ENCODE measurements at places on chromosomes 5 and 9. TPM values are rescaled to one million over a fixed set of nuclear protein-coding genes. Genes with fewer than 3 reads are reported as not detected.

DNA sequence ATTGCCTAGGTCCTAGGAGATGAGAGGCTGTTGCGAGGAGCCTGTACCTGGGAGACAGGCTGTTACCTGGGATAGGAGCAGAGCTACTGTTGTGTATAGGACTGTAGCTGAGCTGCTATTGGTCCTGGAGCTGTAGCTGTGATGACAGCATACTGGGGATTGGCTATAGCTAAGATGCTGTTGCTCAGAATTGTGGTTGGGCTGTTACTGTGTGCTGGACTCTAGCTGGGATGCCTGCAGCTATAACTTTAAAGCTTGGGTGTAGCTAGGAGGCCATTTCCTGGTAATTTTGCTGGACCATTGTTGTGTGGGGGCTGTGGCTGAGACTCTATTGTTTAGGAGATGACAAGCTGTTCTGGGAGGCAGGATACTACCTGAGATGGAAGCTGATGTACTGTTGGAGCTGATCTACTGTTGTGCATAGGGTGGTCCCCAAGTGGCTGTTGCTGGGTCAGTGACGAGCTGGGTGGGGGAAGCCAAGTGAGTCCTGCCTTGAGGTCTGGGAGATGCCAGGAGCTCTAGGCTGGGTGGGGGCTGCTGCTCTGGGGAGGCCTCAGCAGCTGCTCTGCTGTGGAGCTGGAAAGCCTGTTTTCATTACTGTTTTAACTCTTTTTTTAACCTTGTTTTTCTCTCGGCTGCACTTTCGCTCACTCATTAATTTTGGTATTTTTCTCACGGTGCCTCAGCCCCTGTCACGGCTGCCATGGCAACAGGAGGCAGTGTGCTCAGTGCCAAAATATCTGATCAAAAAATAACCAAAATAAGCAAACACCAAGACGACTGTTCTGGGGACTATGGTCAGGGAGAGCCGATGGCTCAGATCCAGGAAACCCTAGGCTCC lies 3.0 kb upstream of the PCDH1 start:
- no peak for DNase-seq

DNA sequence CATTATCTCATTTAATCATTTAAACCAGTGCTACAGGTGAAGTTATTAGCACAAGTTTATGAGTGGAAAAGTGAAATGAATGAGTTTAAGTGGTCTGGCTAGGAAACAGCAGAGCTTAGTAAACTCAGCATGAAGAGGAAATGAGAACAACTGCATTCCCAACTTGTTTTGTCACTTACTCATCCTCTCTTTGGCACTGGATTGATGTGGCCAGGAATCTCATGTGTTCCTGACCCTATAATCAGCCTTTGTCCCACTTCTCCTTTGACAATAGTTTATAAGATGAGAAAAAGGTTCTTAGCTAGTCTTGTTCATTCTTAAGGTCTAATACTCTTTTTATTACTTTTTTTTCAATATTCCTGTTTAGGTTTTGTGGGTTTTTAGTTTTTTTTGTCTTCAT lies 559.2 kb upstream of the TLE4 start:
- no peak for DNase-seq

GRCh38 chr5:82045554-82046275 lies 73.9 kb downstream of the ATG10 start:
- no peak for DNase-seq

DNA sequence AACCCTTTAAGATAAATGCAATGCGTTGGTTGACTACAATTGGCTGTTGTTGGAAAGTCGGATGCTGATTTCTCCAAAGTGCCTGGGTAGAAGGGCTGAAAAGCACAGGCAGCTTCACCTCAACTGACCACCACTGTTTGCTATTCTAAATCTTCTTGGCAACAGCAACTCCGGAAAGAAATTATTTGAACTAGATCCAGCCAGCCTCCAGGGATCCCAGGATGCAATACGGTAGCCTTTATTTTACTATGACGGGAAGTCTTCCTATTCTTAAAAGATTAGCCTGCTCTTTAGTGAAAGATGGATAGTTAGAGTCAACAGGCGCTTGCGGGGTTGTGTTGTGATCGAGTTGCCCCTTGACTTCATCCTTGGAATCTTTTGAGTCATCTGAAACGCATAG lies 78.6 kb upstream of the KLF9 start:
- DNase-seq, result no peak

- DNase-seq, result no peak
Observed at GRCh38 chr5:110072651-110073050, 382.9 kb downstream of the MAN2A1 start.

DNA sequence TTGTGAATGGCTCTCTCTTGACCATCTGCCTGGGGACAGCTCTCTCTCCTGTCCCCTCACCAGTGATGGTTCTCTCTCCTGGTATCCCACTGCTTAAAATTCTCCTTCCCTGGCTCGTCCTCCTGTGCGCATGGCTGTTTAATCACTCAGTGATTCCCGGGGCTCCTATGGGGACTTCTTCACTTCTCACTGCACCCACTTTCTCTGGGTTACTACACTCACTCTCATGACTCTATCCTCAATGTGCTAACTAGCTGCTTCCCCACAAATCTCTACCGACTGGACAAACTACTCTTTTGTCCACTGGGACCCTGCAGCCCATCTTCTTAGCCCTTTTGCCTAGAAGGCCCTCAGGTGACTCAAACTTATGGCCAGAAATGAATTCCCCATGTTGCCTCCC lies 89.1 kb upstream of the TBC1D2 start:
- DNase-seq, result no peak

DNA sequence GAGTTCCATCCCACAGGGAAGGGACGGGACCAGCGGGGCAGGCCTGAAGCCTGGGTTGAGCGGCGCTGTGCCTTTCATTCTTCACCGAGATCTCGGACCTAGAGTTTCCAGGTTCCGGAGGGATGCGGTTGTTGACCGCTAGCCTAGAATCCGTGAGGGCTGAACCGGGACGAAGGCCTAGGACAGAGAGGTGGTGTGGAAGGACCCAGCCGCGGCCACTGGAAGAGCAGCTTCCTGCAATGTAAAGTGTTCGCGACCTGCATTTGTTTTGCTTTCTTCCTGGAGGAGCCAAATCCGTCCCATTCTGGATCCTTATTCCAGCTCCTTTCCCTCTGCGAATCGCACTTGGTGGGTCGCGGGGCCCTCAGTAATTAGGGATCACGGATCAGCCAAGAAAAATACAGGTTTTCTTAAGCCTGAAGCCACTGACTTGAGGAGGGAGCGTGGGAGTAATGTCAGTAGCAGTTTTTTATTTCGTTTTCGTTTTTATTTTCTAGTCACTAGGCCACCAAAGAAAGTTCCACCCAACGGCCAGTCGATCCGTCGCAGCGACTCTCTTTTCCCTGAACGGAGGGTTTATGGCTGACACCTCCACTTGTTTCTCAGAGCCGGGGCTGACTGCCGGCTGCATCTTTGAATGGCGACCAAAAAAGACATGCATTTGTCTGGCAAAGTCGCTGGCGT lies 48.6 kb downstream of the ANXA2R start:
- no peak for DNase-seq

DNA sequence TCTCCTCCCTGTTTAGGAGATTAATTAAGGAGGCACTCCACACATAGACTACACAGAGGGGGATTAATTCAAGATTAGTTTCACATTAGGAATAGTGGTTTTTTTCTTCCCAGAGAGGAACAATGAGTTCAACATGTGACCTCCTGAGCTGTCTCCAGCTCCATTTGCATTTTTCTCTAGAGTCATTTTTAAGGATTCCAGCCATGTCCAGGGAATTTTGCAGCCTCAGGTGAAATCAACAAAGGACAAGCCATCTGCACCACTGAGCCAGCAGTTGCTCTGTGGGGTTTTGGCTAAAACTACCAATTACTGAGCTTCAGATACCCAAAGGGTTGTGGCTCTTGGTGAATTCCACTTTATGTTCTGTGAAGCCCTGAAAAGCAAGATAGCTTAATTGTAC lies 258.5 kb upstream of the PPP1R2B start:
- no peak for DNase-seq

DNA sequence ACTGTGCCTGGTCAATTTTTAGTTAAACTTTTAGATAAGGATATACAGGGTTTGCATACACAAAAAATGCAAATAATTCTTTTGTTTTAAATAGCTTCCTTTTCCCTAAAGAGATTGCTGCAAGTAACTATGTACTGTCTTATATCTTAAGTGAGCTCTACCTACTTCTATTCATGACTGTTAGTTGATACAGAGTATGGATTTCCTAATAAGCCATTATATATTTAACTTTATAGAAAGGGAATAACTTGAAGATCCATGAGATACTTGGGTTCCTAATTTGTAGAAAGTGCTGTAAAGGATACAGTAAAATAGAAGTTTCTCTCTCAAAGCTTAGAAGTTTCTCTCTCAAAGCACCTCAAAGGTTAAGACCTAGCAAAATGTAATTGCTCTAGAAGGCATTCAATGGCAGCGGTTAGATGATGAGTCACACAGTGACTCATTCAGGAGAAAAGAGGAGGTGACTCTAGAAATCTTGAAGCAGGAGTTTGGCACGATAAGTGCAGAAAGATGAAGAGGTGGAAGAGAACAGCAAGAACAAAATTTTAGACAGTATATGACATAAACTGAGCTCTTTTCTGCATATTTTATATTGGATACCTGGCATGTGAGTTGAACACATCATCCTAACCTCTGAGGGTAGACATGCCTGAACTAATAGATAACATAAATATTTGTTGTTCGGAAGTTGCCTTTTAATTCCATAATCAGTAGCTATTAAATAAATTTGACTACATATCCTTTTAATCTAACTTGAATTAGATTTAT lies 5.5 kb upstream of the DNAJC21 start:
- peak; percentile 74 for DNase-seq

Gene HAVCR2
- 0.07 TPM for total RNA-seq

Gene C5orf52
- total RNA-seq, result not detected

All from HCT116 (cell line).